SK-MEL-5 (cell line): ENCODE measurements at places on chromosomes 13 and 19. TPM values are rescaled to one million over a fixed set of nuclear protein-coding genes. Genes with fewer than 3 reads are reported as not detected.

DNA sequence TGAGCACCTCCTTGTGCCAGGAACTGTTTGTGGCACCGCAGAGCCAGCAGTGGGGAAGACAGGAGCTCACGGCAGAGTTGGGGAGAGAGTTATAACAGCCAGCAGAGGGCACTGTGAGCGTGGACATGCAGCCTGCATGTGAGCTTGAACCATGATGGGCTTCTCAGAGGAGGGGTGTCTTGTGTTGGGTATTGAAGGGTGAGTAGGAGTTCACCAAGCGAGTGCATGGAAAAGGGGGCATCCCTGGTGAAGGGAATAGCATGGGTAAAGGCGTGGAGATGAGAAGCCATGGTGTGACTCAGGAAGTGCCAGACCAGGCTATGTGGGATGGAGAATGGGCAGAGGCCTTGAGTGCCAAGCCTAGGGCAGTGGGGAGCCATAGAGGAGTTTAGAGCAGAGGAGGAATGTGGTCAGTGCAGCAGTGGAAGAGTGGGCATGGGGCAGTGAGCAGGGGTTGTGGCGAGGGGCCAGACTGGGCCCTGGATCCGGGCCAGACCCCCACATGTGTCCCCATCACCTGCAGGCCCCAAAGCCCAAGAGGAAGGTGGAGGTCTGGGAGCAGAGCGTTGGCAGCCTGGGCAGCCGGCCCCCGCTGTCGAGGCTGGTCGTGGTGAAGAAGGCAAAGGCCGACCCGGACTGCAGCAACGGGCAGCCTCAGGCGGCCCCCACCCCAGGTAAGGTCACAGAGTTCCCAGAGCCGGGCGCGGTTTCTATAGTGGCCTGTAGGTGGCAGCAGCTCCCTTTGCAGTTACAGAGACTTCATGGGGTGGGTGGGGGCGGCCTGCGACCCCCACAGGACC, 11.8 kb upstream of the SHD start:
- DNase-seq, result peak; percentile 83

CPAMD8 gene
- total RNA-seq, result 0.11 TPM in 1 of 2 replicates, not detected in the other

DNA sequence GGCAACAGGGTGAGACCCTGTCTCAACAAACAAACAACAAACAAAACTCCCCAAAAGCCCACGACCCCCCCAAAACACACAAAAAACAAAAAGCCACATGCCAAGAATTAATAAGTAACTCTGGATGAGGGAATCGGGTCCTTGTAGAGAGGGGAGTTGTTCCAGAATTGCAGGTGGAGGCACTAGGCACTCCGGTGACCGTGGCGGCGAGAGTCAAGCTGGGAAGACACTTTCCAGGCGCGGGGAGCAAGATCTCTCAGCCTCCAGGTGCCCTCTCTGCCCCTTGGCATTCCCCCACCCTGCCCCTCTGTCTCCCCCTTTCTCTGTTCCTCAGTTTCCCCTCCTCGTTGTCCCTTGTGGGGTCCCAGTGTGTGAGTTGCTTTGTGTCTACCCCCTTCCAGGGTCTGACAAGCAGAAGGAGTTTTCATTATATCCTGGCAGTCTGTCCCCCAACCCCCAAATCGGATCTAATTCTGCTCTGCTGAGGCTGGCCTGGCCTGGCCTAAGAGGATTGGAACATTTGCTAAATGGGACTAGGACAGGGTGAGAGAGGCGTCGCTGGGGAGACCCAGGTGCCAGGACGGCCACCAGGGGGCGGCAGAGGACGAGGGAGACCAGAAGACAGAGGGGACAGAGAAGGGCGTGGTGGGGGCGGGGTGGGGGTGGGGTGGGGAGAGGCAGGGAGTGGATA, 8.3 kb upstream of the CRX start:
- peak; percentile 85 for DNase-seq

GFY gene
- total RNA-seq, result not detected in 2 replicates
